ENCODE measurements at places on chromosomes 16 and 17.

DNA sequence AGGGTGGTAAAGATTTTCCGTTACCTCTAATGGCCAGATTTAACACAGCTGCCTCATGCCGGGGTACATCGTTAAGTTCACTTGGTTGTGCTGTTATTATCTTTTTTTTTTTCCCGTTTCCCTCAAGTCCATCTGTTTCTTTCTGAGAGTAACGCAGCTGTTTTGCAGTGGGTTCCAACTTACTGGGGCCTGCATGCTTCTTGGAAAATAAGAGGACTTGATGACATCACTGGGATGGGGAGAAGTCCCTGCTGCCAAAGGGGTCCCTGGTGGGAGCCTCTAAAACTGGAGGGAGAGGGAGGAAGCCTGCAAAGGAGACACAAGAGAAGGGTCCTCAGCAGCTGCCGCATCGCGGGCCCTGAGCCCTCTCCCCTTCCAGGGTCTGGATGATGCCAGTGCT lies 77.8 kb upstream of the NOL11 start:
- no peak for DNase-seq

GRCh38 chr17:45364531-45365390 lies 47.9 kb upstream of the MAP3K14 start:
- peak; percentile 22 for DNase-seq

- DNase-seq = no peak
These were observed 2.9 kb downstream of the IL34 start for GRCh38 chr16:70649300-70649699.

- no peak for DNase-seq
These were observed 36.9 kb downstream of the LGALS9 start for GRCh38 chr17:27667656-27668487.

DNA sequence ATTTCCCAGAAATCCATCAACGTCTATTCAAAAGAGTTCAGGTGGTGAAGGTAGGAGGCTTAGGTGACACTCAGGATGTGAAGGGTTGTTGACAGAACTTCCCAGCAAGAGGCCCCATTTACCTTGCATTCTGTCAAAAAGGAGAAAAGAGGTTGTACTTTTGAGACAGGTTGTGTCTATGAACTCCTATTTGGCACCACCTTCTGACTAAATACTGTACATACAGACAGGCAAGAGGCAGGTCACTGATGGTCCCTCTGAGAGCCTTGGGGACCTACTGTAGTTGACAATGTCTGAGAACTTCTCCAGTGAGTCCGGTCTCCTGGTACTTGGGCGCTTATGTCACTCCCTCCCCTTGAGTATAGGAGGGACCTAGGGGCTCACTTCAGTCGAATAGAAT lies 479.3 kb upstream of the ZFHX3 start:
- no peak for DNase-seq

DNA sequence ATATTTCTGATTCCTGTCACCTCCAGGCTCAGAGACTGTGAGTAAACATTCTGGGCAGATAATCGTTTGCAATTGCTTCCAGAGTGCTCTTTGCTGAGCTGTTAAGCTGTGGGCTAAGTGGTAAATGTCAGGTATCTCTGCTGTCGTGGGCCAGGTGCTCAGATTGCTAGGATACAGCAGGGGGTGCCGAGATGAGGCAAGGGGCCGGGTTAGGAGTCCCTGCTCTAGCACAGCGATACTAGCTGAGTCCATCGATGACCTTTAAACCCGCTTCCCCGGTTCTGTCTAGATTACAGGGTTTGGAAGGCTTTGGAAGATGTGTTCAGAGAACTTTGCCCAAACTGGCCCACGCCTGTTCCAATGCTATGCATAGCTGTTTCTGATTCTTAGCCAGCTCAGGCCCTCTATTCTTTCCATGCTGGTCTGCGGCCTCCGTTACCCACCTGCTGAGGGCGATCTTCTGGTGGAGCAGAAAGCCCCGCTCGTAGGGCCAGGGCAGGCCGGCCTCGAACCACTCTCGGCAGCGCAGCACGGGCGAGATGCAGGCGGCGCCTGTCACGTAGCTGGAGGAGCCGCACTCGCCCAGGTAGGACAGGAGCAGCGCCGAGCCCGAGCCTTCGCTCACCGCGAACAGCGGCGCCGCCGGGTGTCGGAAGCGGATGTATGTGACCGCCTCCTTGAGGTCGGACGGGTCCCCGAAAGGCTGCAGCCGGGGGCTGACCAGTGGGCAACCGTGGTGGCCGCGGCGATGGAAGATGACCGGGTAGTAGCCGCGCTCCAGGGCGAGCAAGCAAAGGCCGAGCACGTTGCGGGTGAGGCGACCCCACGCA lies 979 bp downstream of the ABHD15 start:
- peak; percentile 75 for DNase-seq

DNA sequence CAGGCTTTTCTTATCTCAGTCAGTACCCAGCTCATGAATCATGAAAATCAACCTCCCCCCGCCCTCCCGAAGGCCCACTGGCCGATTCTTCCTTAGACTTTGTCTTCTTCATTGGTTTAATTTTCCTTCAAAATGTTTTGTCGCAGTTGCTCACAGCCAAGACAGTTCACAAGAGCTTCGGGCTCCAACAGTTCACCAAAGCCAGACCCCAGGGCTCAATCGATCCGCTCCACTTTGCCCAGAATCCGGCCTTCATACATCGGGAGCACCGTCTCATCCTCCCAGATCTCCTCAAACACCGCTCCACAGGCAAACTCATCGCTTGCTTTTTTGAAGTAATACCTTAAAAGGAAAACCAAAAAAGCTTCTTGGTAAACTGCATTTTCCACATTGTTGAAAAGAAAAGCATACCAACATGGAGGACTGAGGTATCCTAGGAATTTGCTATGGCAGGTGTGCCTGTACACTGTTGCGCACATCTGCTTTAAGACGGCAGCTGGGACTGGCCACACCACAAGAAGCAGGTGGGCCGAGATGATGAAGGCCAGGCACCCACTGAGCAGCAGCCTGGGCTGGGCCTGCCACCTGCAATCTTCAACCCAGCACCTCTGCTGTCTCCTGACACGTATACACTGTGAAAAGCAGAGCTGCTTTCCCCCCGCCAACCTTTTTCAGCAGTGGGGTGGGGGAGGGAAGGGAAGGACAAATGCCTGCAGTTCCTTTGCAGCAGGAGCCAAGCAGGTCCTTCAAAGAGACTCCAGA lies 31.5 kb downstream of the AXIN2 start:
- DNase-seq = no peak

- no peak for DNase-seq
These were observed 14.8 kb downstream of the TAC4 start for GRCh38 chr17:49832840-49833599.

DNA sequence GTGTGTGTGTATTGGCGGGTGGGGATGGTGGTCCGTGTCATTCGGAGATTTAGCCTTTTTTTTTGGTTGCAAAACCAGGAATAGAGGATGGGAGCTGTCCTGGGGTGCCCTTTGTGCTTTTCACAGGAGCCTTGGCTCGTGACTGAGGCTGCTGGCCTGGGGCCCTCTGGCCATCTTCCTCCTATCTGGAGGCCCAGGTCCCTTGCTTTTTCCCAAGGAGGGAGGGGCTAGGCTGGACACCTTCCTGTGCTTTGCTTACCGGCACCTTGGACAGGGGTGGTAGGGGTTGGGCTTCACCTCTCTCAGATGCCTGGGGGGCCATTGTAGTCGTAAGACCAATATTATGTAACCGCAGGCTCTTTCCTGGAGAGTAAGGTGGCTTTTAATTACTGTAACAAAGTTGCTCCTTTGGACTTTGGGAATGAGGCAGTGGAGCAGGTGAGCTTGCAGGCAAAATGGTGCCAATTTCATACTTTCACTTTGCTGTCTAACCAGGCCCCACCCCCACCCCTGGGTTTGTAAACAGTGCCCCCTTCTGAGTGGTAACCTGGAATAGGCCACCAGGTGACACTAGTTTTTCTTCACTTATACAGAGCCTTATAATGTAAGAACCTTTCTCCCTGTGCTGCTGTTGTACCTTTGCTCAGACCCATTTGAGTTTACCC lies 1.2 kb downstream of the DYNLL2 start:
- DNase-seq = peak; percentile 3

- no peak for DNase-seq
These were observed 5.1 kb downstream of the CLEC16A start for GRCh38 chr16:10949424-10949970.

GRCh38 chr17:56918916-56919315 lies 5.1 kb upstream of the TRIM25 start:
- no peak for DNase-seq

DNA sequence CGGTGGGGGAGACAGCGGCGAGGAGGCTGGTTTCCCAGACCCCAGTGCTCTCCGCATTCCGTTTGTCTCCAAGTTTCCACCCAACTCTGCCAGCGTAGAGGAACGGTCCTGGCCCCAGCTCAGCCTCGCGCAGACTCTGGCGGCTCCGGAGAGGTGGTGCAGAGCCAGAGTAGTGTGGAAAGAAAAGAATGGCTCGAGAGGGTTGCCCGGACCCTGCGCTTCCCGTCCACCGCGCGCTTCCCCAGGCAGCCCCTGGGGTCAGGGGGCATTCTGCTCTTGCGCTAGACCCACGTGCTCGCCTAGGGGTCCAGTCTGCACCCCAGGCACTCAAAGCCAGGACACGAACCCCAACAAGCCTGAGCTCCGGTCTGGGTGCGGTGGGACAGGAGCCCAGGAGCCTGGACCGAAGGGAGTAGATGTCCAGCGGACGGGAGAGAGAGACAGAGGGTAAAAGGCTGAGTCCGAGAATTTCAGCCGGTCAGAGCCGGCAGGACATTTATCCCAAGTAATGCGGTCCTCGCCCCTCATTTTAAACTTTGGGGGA lies 3.8 kb downstream of the PMP22 start:
- no peak for DNase-seq

DNA sequence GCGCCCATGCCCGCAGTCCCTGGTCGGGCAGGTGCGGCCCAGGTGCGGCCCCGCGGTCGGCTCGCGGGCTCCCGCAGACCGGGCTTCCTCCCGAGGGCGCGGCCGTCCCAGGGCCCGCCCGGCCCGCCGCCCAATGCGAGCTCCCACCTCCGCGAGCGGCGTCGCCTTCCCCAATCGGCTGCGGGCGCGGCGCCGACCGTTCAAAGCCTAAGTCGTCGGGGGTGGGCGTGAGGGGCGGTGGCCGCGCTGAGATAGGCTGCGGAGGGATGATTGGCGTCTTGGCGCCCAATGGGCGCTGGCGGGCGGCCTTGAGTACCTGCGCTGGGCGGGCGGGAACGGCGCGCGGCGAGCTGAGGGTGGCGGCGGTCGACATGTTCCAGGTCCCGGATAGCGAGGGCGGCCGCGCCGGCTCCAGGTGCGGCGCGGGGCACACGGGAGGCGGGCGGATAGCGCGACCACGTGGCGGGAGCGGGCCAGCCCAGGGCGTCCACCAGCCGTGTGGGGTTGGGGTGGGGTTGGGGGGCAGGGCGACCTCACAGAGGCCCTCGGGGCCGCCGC lies at the start of gene JPT2:
JPT2 (plus strand) TSS at position 338 of the 558 bp plus-strand sequence; CDS start at position 372, 34 bp downstream.
- DNase-seq = peak; percentile 89

DNA sequence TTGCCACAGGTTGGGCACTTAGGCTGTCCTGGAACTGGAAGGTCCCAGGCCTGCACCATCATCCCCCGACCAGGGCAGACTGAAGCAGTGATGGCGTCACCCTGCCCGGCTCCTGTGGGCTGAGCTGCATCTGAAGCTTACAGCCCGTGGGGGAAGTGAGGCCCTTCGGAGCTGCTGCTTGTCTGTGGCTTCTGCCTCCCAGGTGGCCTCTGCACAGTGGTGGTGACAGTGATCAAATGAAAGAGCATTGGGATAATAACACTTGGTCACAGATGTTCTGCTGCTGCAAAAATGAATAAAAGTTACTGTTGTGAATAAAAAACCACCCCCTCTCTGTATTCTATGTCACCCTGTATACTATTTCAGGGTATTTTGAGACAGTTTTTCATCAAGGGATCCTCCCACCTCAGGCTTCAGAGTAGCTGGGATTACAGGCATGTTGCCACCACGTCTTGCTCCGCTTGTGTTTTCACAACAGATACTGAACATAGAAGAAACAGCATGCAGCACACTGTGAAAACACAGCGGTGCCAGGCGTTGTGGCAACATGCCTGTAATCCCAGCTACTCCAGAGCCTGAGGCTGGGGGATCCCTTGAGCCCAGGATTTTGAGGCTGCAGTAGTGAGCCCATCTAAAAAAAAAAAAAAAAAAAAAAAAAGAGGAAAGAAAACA lies 165.0 kb downstream of the LGALS9B start:
- no peak for DNase-seq

DNA sequence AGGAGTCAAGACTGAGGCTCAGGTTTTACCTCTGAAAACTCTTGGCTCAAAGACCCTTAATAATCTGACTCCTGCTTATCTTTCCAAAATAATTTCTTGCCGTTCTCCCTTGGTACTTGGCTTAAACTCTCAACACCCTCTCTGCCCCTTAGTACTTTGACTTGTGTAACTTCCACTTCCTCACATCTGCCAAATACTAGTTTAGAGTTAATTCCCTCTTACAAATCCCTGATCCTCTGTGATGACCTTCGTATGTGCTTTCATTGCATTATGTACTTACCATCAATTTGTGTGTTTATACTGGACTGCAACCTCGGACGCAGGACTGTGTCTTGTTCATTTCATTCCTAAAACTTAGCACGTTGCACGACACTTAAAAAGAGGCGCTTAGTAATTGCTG lies 35.2 kb downstream of the ZNF207 start:
- DNase-seq = no peak

- no peak for DNase-seq
These were observed 115.2 kb downstream of the COPRS start for GRCh38 chr17:31743797-31744196.

GRCh38 chr17:74408815-74409214 lies 23.1 kb upstream of the GPRC5C start:
- peak; percentile 31 for DNase-seq

DNA sequence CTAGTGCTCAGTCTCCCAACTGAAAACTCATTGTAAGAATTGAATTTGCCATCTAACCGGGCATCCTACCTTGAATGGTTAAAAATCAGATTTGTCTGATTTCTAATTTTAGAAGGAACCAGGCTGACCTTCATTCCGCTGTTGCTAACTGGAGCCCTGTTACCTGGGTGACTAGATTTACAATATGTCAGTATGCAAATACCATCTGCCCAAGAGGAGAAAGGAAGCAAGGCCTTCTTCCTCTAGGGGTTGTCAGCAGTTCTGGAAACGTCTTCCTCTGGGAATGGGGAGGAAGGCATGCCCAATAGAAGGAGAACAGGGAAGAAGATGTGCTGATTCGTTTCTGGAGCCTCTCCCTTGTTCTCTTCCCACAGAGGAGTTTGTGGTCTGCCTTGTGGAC lies 137.9 kb downstream of the PITPNC1 start:
- no peak for DNase-seq

DNA sequence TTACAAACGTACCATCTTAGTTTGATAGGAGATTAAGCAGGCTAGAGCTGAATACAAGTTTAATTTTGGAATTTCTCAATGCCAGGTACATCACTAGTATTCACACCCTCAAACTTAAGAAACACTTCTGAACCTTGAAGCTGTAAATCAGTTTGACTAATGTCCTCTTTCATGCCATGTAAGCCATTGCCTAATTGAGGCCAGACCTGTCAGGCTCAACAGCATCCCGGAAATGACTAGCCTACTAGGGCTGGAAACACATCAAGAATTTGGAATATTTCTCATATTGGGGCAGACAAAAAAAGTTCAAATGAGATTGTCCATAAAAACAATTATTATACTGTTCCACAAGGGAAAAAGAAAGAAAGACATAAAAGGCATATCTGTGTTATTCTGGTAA lies 1.7 kb downstream of the USP32 start:
- no peak for DNase-seq

GRCh38 chr17:2697611-2698162 lies 13.9 kb downstream of the CLUH start:
- no peak for DNase-seq

Data from DMS79 treated with DMSO at 0.1 percent for 48 hours (cell line).